ENCODE measurements at places on chromosomes 7 and 10.

GRCh38 chr10:72263613-72264241, 10.0 kb upstream of the DDIT4 start:
- no peak for DNase-seq

DNA sequence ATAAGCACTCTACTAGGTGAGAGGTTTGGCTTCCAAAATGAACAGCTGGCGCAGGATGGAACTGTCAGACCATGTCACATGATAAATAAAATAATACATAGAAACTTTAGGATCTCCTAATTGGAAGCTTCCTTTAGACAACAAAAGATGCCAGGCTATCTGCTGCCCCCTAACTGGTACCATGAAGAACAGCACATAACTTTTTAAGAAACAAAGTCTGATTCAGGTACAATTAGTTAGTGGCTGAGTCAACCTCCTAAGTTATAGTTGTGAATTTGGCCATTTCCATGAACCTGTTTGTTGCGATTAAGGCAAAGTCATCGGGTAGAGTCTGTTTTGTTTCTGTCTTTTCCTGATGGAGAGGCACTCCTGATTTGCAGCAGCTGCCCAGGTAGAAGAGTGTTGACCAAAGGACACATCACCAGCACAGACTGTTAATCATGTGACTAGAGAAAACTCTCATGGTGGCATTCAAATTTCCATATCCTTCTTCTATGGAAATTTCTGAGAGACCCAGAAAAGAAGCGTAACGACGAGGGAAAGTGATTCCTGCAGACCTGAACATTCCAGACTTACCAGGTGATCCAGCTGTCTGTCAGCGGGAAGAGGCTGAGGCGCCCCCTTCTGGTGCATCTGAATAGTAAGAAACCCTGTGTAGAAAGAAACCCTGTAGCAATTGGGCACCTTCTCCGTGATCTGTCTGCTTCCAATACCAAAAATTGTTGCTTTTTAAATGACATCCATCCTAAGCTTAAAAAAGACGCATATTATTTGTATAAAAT, 8.6 kb upstream of the INHBA start:
- DNase-seq: no peak

GRCh38 chr7:36887233-36887632, 162.9 kb upstream of the AOAH start:
- no peak for DNase-seq

DNA sequence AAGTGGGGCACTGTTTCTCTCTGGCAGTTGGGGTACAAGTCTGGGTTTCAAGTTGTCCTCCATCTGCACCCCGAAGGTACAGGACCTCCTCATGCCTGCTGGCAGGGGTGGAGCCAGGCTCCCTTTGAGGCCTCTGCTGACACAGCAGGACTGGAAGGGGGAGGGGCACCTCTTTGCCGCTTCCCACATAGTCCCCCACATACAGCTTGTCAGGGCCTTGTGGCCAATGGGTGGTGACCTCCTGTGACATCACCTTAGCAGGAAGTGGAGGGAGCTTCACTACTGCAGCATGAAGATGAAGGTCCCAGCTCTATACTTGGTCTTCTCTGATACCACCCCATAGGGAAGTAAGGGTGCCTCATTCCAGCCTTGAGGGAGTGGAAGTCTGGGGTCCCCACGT, 167.8 kb downstream of the RAMP3 start:
- DNase-seq: no peak

DNA sequence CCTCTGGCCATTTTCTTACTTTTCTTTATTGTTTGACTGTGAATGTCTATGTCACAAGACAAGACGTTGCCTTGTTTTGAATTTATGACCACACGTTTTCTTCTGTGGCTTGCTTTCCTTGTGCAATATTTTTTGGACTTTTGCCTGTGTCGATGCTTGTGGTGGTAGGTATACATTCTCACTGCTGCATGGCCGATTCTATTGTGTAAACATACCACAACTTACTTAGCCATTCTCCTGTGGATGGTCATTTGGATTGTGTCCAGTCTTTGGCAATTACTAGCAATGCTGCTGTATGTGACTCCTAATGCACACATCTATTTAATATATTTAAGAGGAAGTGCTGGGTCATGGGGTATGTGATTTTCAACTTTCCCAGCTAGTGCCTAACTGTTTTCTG, 18.0 kb upstream of the DLG5 start:
- no peak for DNase-seq

Measured in left hindlimb (tissue), 1 donor.